Activated naive CD4-positive, alpha-beta T cell (primary cell): ENCODE measurements at places on chromosomes 12 and 14.

- DNase-seq, result no peak
Measured at GRCh38 chr12:124862768-124863415, 772 bp downstream of the SCARB1 start.

DNA sequence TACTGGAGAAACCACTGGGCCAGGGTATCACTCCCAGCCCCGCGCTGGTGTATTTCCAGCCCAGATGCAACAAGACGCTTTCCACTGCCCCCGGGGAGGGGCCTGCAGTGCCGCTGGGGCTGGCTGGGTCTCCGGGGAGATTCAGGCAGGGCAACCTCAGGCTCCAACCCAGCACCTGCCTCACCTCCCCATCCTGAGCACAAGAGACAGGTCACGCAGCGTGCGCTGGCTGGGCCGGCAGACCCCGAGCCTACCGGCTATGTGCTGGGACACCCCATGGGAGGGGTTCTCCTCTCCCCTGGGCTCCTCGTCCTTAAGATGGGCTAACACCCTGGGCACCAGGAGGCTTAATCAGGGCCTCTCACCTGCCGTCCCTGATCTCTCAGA is 80.9 kb downstream of the RFLNA start:
- no peak for DNase-seq

DNA sequence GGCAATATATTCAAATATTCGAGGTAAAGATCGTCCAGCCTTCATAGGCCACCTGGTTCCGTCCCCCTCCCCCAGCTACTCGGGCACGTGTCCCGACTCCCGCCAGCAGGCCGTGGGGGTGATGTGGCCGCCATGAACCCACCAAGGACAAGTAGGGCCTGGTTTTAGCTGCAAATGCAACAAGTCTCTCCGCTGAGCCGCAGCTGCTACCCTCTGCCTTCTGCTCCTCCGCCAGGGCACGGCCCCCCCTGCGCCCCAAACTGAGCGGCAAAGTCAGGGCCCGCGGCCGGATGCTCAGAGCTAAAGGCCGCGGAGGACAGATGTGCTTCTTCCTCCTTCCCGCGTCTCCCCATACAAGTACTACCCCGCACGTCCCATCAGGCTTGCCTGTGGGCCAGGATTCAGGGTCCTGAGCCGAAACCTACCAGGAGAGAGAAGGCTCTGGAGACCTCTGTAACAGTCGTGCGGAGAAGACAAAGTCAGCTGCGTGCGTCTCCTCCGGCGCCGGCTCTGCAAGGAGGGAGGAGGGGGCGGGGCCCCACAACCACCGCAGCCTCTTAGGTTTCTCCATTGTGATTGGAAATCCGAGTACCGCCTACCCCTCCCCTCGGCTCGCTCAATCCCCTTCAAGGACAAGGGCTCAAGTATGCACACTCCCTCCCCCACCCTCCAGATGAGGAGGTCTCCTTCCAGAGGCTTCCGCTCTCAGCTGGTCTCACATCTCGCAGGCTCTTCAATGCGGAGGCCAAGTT is at the start of gene LDHB:
TSS of gene LDHB (minus strand) at position 517 of the 752 bp plus-strand sequence. CDS start 3,171 bp downstream, outside the sequence.
- peak; percentile 76 for DNase-seq

- no peak for DNase-seq
Measured at GRCh38 chr12:82870771-82871377, 184.2 kb downstream of the TMTC2 start.

GRCh38 chr12:95838125-95838524 is 20.6 kb upstream of the SNRPF start:
- DNase-seq, result no peak

- DNase-seq, result no peak
Measured at GRCh38 chr12:124231980-124232653, 62.8 kb upstream of the RFLNA start.

DNA sequence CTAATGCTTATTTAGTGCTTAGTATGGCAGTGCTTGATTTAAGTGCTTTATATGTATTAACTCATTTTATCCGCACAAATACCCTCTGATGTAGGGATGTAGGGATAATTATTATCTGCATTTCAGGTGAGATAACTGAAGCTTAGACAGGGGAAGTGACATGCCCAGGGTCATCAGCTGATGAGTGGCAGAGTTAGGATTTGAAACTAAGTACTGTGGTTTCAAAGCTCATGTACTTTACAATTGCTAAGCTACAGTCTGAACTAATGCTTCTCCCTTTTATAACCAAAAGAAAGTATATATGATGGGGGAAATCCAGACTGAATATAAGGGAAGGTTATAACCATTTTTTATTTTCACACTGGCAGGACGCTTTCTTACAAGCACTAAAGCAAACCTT is 229.6 kb upstream of the NAV3 start:
- DNase-seq, result no peak

DNA sequence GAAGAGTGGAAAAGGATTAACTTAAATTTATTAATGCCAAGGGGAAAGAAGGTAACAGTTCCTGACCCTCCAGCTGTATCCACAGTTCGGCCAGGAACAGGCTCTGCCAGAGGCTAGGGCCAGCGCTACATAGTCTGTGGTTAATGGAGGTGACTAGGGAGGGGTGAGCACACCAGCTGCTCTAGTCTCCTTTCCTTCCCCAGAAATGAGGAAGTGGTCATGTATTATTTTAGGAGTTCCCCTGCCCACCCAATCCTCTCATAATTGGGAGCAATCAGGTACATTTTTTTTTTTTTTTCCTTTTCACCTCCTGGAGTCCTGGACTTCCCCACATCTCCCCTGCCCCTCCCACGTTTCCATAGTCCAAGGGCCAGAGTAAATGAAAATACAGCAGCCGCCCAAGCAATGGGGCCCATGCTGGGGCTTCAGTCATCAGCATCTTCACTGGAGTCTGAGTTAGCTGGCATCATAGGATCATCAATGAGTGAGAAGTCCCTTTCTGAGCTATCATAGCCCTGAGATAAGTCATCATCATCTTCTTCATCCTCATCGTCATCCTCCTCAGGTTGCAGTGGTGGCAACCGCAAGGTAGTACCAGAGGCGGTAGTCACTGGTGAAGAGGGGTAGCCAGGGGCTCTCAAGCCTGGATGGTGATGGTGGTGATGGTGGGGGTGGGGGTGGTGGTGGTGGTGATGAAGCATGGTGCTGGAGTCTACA is 1.5 kb upstream of the SUPT16H start:
- DNase-seq, result no peak

DNA sequence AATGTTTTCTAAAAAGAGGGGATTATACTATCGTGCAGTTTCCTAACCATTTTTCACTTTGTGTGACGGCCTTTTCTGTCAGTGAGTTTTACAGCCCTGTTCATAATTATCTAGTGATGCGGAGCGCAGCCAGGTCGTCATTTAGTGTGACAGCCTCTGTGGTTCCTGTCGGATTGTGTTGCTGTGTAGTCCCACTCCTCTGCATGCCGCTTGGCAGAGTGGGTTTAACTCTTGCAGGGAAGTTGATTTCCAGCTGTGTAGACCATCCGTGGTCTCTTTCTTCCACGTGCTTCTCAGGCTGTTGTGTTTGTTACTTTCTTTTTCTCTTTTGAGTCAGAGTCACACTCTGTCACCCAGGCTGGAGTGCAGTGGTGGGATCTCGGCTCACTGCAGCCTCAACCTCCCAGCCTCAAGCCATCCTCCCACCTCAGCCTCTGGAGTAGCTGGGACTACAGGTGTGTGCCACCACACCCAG is 8.6 kb downstream of the RAN start:
- DNase-seq, result no peak

- peak; percentile 38 for DNase-seq
Measured at GRCh38 chr12:989751-990660, 1.0 kb upstream of the ERC1 start.

DNA sequence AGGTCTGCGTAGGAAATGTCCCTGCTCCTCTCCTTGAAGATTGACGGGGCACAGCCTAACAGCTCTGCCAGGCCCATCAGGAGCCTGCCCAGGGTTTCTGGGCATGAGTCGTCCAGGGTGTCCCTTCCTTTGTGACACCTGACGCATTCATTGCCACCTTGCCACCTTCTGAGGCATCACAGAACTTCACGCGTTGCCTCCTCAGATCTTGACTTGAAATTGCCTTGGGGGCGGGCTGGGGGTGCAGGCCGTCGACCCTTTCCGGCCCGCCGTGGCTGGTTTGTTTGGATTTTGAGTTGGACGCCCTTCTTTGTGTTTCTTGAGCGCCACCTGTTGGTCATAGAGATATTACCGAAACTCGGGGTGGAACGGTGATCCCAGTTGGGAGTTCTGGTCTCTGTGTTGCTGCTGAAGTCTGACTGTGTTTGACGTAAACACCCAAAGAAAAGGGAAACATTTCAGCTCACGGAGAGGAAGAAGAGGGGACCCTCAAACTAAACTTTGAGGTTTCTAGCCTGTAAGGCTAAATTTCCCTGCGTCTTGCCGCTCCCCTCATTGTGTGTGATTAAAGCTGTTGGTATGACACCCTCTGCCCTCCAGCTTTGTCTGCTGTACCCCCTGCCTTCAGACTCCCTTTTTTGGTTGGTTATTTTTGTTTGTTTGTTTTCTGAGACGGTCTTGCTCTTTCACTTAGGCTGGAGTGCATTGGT is 44.6 kb downstream of the MLXIP start:
- DNase-seq, result peak; percentile 41

DNA sequence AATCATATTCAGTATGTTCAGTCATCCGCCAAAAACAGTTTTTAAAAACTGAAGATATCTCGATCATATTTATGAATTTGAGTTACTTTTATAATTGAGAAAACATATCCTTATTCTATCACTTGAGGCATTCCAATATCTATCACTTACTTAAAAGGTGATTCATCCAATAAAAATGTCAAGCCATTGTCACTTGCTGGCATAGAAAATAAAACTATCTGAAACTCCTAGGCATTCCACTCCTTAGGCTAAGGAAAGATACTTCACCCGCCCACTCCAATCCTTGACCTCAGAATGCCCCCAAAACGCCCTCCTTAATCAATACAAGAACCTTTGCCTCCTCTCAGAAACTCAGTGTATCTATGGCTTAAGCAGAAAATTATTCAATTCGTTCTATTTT is 51.3 kb upstream of the AMIGO2 start:
- DNase-seq, result no peak

GRCh38 chr14:74952697-74953484 is 2.5 kb downstream of the PGF start:
- no peak for DNase-seq
